ENCODE measurements at places on chromosomes 5 and 9. TPM values are rescaled to one million over a fixed set of nuclear protein-coding genes. Genes with fewer than 3 reads are reported as not detected.
A peak's percentile ranks its signal among the peaks of the same experiment; 100 is the strongest.

- DNase-seq, result no peak
These were observed 924.3 kb upstream of the CDH10 start for GRCh38 chr5:25568989-25569625.

GRCh38 chr5:56712895-56713591 lies 102.3 kb upstream of the MAP3K1 start:
- no peak for DNase-seq

GRCh38 chr5:59543821-59544442 lies 349.6 kb downstream of the PDE4D start:
- DNase-seq, result no peak

DNA sequence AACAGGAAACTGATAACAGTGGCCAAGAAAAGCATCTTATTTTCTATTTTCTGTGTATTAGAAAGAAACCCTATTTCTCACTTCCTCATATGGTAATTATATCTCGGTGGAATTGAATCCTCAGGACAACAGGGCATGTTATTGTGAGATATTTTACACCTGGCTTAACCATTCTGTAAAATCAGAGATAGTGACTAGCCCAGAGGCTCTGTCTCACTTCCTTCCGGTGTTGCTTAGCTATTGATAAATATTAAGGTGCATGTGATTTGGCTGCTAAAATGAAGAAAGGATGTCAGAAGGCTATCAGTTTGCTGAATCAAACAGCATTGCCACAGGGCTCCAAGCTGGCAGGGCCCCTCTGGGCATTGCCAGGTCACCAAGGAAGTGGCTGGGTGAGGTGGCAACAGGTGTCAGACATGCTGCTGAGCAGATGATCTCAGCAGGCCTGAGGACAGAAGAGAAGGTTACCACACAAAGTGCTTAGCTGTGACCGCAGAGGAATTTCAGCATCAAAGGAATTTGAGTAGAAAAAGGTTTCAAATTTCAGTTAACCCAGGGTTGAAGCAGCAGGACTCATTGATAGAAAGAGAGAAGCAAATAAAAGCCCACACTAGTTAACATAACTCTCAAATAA lies 330.7 kb downstream of the PDE4D start:
- no peak for DNase-seq

DNA sequence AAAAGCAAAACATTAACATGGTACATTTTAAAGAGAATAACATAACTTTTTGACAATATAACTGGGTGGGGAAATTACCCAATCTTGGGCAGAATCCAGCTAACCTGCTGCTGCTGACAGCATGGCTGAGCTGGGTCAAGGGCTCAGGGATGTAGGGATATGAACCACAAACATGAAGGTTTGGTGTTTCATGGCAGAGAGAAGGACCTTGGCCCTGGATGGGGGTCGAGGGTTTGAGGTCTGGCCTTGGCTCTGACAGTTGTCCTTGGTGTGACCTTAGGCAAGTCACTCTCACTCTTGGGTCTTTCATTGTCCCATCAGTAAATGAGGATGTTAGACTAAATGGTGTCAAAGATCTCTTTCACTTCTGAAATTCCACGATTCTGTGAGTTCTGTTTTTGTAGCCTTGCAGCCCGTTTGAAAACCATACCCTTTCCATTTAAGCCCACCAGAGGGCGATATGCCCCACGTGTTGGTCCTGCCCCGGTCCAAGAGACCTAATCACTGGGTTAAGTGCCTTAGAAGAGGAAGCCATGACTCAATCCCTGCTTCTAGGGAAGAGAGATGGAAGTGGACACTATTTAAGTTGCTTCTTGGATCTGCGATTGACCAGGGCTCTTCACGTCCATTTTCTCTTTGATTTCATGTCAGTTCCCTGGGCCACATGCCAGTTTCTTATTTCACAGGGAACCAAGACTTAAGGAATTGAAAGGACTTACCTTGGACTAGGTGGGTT lies 56.8 kb upstream of the TEX48 start:
- peak; percentile 78 for DNase-seq

The ATG10 gene
- total RNA-seq, result 8.3 TPM

GRCh38 chr9:125889112-125889475 lies 141.9 kb downstream of the PBX3 start:
- DNase-seq, result no peak

DNA sequence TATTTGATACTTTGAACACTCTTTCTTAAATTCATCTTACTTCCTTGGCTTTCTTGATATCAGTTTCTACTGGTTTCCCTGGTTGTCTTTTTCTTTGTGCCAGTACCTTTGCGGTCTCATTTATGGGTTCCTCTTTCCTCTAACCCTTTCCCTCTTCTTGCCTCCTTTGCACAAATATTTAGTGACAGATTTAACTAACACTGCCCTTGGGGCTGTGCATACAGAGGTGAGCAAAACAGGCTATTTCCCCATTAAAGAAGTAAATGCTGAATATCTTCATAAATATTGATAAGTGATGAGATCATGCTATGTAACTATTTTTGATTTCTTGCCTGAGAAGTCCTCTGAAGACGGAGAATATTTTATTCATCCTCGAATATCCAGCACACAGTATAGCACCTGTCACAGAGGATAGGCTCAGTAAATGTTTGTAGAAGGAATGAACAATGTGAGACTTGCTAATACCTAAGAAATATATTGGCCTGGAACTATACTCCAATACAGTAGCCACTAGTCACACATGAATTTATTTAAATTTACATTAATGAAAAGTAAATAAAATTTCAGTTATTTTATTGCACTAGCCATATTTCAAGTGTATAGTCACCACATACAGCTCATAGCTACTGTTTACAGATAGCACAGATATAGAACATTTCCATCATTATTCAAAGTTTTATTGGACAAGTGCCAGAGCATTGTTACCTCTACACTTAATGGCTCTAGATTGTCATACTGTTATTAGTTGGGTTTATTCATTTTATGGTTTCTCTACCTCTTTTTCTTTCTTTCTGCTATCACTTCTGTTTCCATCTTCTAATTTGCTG lies 90.4 kb downstream of the RIC1 start:
- DNase-seq, result no peak

The ANKDD1B gene
- not detected for total RNA-seq

The SLCO6A1 gene
- total RNA-seq, result not detected

DNA sequence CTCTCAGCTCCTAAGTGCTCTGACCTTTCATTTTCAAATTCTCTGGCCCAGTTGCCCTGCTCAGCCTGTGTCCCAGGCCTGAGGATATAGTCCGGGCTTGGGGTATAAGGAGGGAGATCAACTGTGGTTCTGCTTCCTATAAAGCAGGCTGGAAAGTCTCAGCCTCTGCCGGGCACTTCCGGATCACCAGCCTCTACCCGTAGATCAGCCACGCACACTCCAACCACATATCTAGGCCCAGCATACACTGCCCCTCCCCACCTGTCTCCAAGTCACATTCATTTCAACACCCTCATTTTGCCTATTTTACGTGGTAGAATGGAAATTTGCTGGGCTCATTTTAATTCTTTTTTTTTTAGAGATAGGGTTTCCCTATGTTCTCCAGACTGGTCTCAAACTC lies 3.1 kb downstream of the ZER1 start:
- DNase-seq, result no peak

The LCN15 gene
- not detected for total RNA-seq

- no peak for DNase-seq
These were observed 15.0 kb upstream of the NEURL1B start for GRCh38 chr5:172626031-172626581.

The CDH12 gene
- total RNA-seq, result not detected

- DNase-seq, result no peak
These were observed 169.7 kb downstream of the MPDZ start for GRCh38 chr9:13109781-13110180.

The TMED7 gene
- total RNA-seq, result 47.7 TPM

- DNase-seq, result no peak
These were observed 51.9 kb downstream of the ERAP1 start for GRCh38 chr5:96755851-96756250.

DNA sequence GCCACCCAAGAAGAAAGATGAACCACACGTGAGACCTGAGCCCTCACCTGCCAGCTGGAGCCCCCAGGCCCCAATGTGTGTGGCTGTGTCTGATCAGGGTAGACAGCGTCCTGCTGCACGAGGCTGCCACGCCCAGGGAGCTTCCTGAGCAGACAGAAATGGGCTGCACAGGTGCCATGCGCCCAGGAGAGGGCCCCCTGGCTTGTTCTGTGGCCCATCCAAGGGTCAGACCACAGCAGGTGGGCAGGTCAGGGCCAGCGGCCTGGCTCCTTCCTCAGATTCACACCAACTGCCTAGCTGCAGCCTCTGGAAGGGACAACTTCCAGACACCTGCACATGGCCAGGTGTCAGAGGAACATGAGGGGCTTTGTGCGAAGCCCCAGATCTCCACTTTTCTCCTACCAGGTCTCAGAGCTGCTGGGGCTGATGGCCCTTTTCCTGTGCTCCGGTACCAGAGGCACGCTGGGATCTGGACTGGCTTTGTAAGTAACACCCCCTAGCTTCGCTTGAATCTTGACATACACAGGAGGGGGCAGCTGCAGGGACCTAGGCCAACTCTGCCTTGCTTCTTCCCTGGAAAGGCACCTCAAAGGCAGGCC lies 10.8 kb downstream of the SARDH start:
- DNase-seq, result no peak

DNA sequence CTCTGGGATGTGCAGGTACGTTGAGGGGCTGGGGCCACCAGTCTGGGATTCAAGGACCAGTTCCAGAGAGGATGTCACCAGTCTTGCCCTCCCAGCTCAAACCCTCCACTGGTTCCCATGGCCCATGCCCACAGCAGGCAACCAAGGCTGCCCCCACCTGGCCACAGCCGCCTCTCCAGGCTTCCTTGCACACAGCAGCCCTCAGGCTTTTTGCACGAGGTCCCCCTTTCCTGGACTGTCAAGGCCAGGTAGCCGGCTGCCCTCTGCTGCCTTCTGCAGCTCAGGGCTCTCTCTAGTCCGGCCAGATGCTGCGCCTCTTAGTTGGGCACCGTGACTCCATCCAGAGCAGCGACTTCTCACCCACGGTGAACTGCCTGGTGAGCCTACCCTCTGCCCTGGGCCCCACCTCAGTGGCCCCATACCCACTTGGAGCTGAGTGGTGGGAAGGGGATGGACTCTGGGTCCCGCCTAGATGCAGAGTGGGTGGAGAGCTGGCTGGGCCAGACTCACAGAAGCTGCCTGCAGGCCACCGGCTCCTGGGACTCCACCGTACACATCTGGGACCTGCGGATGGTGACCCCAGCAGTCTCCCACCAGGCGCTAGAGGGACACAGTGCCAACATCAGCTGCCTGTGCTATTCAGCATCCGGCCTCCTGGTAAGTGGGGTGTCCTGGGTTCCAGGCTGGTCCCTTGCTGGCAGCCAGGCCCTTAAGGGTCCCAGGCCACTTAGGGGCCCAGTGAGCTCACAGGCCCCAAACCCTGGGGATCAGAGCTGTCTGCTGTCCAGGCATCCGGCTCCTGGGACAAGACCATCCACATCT lies 2.9 kb downstream of the WDR38 start:
- no peak for DNase-seq

The IER5L gene
- 2.8 TPM for total RNA-seq

The HMGCR gene
- total RNA-seq, result 45.9 TPM

The CDC20B gene
- 0.16 TPM for total RNA-seq

- DNase-seq, result no peak
These were observed 4.4 kb upstream of the CEP72 start for GRCh38 chr5:607541-608428.

DNA sequence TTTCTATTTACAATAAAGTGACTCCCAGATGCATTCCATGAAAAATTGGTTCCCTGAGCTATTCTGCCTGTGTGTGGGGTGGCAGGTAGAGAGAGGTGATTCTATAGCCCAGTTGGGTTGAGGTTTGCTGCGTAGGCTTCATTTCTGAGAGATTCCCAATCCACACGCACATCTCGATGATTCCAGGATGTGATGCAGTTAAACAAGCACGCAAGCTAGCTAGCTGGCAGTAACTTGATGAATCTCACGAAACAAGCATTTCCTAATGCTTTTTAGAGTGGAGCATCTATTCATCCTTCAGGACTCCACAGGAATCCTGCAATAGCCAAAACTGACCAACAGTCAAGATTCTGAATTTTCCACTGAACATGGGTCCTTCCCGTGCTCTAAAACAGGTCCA lies 43.8 kb upstream of the CER1 start:
- no peak for DNase-seq

GRCh38 chr9:115369322-115369957 lies 251.5 kb upstream of the TNC start:
- DNase-seq, result no peak

DNA sequence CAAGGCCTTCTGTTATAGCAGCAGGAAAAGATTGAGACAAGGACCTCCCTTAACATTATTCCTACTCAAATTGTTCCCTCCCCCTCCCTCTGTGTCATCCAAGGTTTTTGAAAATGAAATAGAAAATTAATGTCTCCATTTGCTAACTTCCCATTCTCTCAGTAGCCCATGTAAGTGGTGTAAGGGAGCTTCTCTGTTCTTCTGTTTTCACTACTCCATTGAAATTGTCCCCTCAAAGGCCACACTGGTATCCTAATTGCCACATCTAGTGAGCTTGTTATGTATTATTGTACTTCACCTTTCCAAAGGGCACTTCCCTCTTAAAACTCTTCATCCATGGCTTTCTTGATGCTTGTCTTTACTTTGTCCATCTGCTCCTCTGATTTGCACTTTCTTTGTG lies 131.2 kb upstream of the PIK3R1 start:
- DNase-seq, result no peak

The PCYOX1L gene
- total RNA-seq, result 23.3 TPM

DNA sequence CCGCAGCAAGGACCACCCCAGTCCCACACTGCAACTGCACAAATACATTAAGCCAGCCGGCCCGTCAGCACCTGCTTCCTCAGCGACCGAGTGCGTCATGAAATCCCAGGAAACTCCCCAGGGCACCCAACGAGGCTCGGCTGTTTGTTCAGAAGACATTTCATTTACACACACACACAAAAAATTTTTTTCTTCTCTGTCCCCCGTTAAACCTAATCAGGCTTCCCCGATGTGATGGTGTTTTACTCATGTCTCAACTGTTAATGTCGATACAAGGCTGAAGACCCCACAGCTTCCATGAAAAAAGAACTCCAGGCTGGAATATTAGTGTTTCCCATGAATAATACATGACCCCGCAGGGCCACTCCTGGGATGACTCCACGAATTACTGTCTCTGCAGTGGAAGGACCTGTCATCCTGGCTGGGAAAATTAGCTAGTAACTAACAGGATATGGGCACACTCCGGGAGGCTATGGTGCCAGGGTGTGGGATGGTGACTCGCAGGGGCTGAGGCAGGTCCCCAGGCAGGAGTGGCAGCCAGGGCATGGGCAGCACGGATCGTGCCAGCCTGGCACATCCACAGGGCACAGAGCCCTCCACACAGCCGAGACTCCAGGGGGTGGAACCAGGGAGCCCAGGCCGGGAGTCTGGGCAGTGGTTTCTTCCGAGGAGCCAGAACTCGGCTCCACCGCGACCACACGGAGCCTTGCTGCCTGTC lies 102.4 kb downstream of the VAV2 start:
- no peak for DNase-seq

The PDGFRB gene
- 0.66 TPM for total RNA-seq

DNA sequence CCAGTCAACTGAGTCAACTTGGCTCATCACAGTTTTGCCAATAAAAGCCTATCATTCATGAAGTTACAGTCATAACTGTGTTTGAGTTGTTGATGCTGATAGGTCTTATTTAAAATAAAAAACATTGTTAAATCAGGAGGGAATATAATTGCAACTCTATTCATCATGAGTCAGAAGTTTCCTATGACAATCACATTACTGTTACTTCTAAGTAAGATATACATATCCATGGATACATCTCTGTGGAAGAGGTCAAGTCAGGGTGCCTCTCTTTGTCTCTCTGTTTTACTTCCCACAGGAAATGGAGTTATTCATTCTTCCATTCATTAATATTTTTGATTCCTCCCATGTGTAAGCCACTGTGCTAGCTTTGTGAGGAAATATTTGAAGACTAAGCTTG lies 2015.4 kb upstream of the WWC1 start:
- DNase-seq, result no peak

The PRELID2 gene
- total RNA-seq, result 0.92 TPM

The SHISAL2B gene
- not detected for total RNA-seq

The WNT8A gene
- total RNA-seq, result not detected

Data from CD8-positive, alpha-beta memory T cell (primary cell).